ENCODE measurements at places on chromosomes 1 and 21.

DNA sequence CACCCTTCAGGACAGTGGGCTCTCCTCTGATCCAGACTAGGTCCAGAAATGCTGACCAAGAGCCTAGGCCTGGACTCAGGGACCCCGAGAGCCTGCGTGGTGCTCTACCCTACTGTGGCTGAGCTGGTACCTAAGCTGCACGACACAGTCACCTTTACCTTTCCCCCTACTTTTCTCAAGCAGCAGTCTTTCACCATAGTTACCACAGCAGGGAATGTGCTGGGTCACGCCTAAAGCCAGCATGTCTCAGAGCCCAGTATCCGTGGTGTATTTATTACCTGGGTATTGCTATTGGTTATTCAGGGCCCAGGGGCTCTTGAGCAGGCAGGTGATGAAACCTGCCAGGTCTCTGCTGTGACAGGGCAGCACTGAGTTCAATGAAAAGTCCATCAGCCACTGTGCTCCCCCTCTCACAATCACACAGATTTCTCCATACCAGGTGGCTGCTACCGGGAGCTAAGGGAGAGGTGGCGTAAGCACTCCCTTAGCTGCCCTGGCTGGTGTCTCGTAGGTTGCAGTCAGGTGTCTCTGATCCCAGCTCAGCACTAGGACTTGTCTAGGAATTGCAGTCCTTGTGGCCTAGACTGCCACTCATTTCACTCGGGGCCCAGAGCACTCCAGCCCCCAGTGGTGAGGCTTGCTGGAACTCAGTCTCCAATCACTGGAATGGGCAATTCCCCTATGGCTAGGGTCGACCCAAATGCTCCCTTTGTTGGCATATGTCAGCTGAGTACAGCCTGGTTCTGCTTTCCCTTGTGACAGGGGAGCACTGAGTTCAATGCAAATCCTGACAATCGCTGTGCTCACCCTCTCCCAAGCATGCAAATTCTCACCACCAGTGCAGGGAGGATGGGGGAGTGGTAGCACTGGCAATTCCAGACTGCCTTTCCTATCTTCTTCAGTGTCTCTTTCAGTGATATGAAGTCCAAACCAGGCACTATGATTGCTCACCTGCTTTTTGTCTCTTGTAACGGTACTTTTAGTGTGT, 128.7 kb downstream of the PHTF1 start:
- no peak for DNase-seq

DNA sequence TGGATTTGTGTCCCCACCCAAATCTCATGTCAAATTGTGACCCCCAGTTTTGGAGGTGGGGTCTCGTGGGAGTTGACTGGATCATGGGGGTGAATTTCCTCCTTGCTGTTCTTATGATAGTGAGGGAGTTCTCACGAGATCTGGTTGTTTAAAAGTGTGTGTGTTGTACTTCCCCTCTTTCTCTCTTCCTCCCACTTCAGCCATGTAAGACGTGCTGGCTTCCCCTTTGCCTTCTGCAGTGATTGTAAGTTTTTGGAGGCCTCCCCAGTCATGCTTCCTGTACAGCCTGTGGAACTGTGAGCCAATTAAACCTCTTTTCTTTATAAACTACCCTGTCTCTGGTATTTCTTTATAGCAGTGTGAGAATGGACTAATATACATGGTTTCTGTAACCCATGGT, 64.6 kb downstream of the RHOU start:
- DNase-seq = no peak

DNA sequence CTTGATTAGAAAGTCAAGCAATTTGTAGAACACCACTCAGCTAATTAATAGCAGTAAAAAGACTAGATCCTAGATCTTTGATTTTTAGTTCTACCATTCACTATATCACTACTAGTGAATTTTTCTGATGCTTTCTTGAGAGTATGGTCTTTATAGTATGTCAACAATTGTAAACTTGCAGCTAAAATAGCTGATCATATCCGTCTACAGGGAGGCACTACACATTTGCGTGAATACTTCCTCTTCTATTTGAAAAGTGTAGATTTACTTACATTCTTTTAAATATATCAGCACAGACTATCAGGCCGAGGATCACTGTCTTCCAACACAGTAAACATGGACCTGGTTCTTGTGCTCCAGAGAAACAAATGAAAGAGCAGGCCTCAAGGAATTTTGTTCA, 18.6 kb upstream of the PTPRC start:
- no peak for DNase-seq

DNA sequence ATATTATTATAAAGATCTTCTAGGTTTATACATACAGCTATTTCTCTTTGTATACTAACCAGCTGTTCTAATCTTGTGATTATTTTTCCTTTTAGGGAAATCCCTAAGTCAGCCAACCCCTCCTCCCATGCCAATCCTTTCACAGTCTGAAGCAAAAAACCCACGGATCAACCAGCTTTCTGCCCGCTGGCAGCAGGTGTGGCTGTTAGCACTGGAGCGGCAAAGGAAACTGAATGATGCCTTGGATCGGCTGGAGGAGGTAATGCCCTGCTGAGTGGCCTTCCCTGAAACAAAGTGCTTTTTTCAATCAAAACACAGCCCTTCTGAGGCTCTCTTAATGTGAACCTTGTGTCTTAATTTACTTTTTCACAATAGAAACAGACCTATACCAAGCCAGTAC, 32.4 kb upstream of the BMP8A start:
- no peak for DNase-seq

- no peak for DNase-seq
Observed at GRCh38 chr1:30884723-30885122, 23.8 kb downstream of the SDC3 start.

DNA sequence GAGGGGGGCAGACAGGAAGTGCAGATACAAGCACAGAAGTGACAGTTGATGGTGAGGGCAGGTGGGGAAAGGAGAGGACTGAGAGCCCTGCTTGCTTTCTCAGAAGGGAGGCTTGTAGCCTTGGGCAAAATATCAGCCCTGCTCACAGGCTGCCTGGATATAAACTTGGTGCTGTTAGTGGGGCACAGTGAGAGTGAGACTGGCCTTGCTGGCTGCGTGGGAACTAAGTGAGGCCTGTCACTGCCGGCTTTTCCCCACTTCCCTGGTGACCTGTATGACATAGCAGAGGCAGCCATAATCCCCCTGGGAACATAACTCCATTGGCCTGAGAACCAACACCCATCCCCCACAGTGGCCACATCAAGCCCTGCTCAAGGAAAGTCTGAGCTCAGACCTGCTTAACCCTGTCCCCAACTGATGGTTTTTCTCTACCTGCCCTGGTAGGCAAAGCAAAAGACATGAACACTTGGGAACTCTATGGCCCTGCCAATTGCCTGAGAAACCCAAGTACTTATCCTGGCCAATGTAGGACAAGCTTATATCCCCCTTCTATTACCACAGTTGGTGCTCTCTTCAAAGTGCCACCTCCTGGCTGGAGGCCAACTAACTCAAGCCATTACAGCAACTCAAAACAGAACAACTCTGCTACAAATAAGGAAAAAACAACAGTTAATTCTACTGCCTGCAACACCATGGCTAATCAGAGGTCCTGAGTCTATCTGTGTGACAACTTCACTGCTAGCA, 472.7 kb downstream of the PLPP3 start:
- DNase-seq = no peak

- DNase-seq = no peak
Observed at GRCh38 chr1:61138305-61138704, 55.9 kb downstream of the NFIA start.

GRCh38 chr1:117964290-117965038, 34.9 kb downstream of the WDR3 start:
- DNase-seq = no peak

- no peak for DNase-seq
Observed at GRCh38 chr1:33232716-33233115, 23.6 kb upstream of the ZNF362 start.

DNA sequence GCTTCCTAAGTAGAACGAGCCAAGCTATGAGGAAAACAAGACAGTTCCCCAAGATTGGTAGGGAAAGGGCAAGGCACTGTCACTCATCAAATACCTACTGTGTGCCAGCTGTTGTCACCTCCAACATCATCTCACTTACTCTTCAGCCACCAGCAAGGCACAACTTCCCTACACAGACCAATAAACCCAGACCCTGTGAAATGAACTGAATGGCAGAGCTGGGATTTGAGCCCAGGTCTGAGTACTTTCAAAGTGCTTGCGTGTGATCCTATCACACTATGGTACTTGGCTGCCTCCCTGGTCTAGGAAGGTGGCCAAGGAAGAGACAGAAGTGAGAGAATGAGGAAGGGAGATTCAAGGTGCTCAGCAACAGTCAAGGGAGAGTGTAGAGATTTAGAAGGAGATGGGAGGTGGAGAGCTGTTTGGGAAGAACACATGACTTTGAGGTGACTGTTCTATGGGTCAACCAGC, 16.7 kb upstream of the TRIM63 start:
- no peak for DNase-seq

GRCh38 chr1:117268535-117269455, 58.1 kb upstream of the VTCN1 start:
- no peak for DNase-seq

DNA sequence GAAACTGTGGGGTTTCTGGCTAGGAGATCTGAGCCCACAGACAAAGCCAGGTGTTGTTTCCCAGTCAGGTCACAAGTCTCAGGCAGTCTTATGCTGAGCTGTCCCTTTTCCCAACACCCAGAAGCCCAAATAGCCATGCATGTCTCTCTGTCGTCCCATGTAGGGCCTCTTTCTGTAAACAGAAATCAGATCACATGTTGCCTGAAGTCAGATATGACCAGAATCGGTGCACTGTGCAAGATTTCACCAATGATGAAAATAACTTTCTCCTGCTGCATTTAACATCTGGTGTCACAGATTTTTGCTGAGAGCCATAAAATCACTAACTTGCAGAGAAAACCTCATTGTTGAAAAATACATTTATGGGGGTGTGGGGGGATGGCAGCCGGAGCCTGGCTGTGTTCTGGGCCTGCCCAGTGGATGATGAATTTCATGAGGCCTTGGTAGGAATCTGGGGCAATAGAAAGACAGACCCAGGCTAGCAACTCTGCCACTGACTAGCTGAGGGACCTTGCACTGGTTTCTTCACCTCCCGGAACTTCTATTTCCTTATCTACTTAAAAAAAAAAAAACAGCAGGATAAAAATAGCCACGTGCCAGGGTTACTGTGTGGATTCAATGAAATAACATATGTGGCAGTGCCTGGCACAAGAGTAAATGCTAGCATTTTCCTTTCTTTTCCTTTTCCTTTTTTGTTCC, 158.8 kb upstream of the NFIA start:
- no peak for DNase-seq

DNA sequence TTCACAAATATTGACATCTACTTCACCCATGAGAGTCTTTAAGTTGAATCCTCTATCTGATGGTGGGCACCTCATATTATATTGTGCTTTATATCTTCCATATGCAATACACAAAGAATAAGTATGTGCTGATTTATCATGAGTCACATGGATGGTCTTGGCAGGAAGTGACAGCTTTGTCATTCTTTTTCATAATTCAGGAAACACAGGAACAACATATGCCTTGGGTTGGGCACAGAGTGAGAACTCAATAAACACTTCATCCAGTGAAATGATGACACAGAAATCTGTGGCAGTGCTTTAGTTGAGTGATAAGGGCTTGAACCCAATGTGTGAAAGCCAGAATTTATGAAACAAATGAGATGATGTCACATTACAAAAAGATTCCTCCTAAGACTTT, 41.2 kb downstream of the GADD45A start:
- DNase-seq = no peak

- no peak for DNase-seq
Observed at GRCh38 chr1:18946550-18947381, 9.7 kb downstream of the IFFO2 start.

GRCh38 chr1:8599646-8600212, 217.7 kb downstream of the RERE start:
- no peak for DNase-seq

- no peak for DNase-seq
Observed at GRCh38 chr1:67791686-67792085, 41.6 kb downstream of the GNG12 start.

DNA sequence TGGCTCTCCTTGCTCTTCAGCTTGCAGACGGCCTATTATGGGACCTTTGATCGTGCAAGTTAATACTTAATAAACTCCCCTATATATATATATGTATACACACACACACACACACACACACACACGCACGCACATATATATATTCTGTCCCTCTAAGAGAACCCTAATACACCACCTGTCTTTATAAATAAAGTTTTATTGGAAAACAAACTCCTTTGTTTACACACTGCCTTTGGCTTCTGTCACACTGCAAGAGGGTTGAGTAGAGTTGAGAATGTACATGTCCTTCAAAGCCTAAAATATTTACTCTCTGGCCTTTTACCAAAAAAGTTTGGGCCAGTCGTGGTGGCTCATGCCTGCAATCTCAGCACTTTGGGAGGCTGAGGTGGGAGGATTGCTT, 26.2 kb upstream of the SIM2 start:
- no peak for DNase-seq

- DNase-seq = no peak
Observed at GRCh38 chr1:228469413-228470162, 17.6 kb upstream of the RNF187 start.

DNA sequence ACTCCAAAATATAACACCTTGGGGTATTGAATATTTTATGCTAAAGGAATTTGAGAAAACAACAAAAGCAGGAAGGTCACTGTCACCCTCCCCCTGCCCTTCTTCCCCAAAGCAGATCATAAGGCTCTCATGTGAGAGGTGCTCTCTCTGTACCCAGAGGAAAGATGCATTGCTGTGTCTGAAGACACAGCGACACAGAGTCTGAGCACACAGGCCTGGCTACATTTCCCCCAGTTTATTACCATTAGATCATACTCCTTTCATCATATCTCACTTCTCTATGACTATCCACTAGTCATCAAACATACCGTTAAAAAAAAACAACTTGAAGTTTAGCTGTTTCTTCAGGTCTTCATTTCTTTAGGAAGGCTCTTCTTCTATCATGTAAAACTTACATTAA, 127.1 kb downstream of the PPIAL4G start:
- no peak for DNase-seq

- no peak for DNase-seq
Observed at GRCh38 chr1:27668121-27668807, 3.7 kb downstream of the IFI6 start.

- no peak for DNase-seq
Observed at GRCh38 chr1:32742956-32743355, 40.4 kb upstream of the SYNC start.

- no peak for DNase-seq
Observed at GRCh38 chr1:6507037-6507428, 15.6 kb upstream of the PLEKHG5 start.

DNA sequence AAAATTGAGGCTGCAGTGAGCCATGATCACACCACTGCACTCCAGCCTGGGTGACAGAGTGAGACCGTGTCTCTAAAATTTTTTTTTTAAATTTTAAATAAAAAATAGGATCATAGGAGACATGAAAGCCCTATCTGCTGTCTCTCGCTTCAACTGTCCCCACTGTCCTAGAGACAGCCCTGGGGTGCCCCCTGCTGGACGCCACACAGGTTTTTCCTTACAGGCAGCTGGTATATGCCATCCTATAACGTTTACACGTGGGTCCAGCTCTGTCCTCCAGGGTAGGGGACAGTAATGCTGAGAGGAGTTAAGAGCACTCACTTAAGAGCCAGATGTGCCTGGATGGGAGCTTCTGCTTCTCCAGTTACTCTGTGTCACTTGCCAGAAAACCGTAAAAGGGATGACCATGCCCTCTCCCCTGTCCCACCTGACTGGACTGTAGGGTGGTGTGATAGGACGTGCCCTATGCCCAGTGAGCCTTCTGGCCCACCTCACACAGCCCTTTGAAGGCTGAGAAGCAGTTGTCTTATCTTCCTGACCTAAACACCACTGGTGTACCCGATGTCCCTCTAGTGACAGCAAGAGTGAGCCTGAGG, 8.5 kb downstream of the FBXO2 start:
- DNase-seq = peak; percentile 70

- no peak for DNase-seq
Observed at GRCh38 chr1:117590273-117590925, 15.4 kb upstream of the TENT5C start.
